ENCODE measurements at places on chromosomes 3 and 15.

GRCh38 chr15:81229586-81229985 is 32.9 kb downstream of the IL16 start:
- no peak for DNase-seq

DNA sequence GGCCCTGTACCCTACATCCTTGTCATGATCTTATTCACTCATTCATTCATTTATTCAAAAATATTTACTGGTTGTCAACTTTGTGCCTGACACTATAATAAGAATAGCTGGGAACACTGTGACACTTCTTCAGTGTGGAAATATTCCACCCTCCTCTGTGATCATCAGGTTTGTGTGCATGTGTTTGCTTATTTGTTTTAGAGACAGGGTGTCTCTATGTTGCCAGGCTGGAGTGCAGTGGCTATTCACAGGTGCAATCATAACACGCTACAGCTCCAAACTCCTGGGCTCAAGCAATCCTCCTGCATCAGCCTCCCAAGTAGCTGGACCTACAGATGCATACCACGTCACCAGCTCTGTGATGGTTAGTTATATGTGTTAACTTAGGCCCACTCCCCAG is 50.0 kb upstream of the PLCL2 start:
- DNase-seq = no peak

DNA sequence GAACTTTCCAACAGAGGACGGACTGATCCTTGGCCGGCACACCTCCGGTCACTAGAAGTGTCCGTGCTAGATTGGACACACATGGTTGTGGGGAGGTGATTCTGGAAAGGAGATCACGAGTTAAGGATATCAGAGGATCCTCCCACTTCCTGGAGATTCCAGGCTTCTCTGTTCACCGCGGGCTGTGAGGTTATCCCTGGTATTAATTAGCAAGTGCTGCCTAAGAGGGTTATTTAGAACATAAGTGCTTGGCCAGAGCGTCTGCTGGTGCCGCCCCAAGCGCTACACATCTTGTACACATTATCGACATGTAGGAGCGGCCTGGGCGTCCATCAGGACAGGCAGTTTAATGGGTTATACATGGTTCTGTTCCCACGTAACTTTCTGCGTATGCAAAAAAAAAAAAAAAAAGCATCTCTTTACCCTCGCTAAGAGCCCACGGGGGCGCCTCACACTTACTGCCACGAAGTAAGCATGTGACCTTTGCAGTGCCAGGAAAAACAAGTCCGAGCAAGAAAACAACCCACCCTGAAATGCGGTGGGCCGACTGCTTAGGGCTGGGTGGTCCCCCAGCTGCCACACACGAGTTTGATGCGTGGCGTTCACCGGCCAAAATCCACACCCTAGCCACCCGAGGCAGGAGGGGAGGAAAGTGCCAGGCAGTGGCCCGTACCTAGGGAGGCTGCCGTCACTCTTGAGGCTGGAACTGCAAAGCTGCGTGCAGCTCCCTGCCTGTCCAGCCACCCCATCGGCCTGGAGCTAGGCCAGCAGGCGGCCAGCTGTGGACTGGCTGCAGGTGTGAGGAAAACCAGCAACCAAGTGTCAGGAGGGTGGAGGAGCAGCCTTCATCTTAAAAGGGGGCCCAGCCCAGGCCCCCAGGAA is 78.0 kb downstream of the CPN2 start:
- DNase-seq = no peak

GRCh38 chr15:67109141-67110034 is 44.0 kb downstream of the SMAD3 start:
- DNase-seq = no peak

DNA sequence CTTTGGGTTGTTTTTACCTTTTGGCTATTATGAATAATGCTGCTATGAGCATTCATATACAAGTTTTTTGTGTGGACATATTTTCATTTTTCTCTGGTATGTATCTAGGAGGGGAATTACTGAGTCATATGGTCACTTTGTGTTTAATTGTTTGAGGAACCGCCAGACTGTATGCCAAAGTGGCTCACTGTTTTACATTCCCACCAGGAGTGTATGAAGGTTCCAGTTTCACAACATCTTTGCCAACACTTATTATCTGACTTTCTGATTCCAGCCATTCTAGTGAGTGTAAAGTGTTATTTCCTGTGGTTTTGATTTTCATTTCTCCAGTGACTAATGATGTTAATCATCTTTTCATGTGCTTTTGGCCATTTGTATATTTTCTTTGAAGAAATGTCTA is 51.8 kb downstream of the CMTM7 start:
- DNase-seq = no peak

GRCh38 chr3:142279965-142280590 is 54.7 kb upstream of the GK5 start:
- peak; percentile 20 for DNase-seq

- no peak for DNase-seq
These were observed 17.6 kb downstream of the ACAD11 start for GRCh38 chr3:132641837-132642538.

DNA sequence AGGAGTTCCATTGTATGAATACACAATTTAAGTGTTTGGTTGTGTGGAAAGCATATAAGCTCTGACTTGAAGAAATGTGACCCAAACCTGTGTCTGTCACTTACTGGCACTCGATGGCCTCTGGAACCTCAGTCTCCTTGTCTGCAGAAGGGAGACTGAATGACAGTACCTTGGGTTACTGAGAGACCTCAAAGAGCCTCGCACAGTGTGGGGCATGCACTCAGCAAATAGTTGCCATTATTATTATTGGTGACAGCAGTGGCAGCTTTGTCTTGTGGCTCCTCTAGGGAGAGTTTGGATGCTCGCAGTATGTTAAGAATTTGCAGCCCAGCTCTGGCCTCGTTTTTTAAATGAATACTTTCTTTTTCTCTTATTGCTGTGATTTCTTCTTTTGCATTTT is 43.4 kb downstream of the EEFSEC start:
- DNase-seq = no peak

- no peak for DNase-seq
These were observed 45.4 kb upstream of the DLG1 start for GRCh38 chr3:197343656-197344408.

DNA sequence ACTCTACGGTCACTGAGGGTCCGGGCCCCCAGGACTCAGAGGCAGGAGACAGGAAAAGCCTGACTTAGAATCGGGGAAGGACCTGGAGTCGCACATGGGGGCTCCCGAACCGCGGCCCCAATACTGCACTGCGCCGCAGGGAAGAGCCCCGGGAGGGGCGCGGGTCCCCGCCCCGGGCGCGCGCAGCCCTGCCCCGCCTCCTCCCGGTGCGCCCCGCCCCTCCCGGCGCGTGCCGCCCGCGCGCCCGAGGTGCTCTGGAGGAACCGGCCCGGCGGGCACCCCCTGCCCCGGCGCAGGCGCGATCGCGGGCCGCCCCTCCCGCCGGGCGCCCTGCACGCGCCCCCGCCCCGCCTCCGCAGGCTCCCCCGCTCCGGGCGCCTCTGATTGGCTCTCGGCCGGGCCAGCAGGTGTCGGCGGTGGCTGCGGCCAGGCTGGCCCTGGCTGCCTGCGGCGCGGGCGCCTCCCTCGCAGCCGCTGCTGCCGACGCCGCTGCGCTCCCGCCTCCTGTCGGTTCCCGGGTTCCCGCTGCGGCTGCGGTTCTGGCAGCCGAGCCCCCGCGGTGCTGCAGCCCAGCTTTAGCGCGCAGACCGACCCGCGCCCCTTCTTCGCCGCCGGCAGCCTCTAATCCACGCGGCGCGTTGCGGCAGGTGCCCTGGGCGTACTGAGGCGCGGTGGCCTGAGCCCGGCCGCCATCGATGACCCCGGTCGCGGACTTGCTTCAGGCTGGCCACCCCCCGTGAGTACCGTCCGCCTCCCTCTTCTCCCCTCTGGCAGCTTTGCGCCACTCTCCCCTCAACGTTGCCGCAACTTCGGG is at the start of gene MYRIP:
MYRIP (plus strand) TSS at position 429 of the 814 bp plus-strand sequence. CDS start 91,208 bp downstream, outside the sequence.
- no peak for DNase-seq

DNA sequence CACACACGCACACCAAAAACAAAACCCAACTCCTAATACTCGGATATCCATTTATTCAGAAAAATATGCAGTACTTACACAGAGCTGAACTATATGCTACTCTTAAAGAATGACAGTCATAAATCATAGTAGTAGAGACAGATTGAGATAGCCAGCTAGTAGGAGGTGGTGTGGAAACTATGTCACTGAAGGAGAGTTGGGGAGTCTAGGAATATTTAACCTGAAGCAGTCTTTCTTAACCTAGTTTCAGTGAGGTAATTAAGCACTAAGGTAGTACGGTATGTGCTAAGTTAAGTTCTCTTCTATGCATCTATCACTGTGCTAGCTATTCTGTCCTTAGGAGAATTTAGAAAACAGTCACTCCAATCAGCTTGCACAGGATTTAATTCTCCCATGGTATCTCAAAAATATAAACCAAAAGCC is 54.2 kb downstream of the ANKRD28 start:
- no peak for DNase-seq

GRCh38 chr3:69861556-69861955 is 122.3 kb downstream of the MITF start:
- DNase-seq = no peak

DNA sequence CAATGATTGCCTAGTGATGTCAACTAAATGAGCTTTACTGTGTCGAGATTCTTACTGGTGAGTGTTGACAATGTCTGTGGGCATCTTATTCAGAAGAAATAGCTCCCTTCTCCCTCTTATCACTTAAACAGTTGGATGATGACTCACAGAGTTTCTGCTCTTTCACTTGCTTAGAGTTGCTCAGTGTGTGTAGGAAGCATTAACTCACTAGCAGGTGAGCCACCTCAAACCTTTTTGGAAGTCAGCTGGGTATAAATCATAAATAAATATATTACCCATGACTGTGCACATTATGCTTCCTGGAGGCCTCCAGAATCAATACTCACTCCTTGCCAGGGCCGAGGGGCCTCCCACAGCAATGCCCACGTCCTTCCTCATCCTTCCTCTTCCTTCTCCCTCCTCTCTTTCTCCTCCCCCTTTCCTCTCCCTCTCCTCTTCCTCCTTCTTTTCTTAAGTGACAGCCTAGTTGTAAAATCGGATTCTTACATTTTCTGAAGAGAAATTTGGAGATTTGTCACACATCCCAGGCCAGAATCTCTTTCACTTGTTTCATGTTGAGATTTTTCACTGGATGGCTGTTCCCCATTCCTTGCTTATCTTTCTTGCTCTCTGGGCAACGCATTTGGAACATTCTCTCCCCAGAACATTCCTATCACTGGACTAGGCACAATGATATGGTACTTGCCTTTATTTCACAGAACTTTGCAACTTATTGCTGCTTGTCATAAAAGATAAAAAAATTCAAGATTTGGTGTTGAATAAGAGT is 17.5 kb downstream of the SHC4 start:
- DNase-seq = no peak

- no peak for DNase-seq
These were observed 25.1 kb downstream of the C3orf18 start for GRCh38 chr3:50542177-50543034.

DNA sequence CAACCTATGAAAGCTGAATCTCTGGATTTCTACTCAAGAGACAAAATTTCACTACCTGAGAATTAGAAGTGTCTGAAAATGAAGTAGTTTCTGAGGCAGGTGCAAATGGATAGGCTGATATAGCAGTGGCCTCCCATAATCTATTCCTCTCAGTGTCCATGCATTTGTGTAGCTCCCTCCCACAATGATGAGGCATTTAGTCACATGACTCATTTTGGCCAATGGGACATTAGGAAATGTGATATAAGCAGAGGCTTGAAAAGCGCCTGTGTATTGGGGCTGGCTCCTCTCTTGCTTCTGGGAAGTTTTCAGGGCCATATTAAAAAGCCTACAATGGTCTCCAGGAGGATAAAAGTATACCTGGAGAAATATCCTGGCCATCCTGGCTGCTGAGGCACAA is 79.7 kb upstream of the MRPL3 start:
- DNase-seq = no peak

DNA sequence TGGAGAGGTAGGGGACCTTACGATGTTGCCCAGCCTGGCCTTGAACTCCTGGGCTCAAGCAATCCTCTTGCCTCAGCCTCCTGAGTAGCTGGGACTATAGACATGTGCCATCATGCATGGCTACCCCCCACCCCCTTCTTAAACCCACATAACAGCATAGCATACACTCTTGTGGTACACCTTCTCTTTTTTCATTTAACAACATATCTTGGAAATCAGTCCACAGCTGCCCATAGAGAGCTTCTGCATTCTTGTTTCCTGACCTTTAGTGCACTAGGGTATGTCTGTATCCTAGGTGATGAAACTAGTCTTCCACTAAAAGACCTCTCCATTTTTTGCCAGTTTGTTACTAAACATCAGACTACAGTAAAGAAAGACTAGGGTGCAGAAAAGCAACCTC is 33.0 kb downstream of the SLC28A1 start:
- no peak for DNase-seq

GRCh38 chr15:98549741-98550140 is 98.6 kb upstream of the IGF1R start:
- DNase-seq = no peak

- no peak for DNase-seq
These were observed 8.5 kb downstream of the CGNL1 start for GRCh38 chr15:57384816-57385215.

- no peak for DNase-seq
These were observed 389.0 kb downstream of the LSAMP start for GRCh38 chr3:116056280-116056679.

- DNase-seq = no peak
These were observed 32.2 kb upstream of the BCL6 start for GRCh38 chr3:187777331-187777941.

GRCh38 chr15:74809956-74810355 is 2.7 kb upstream of the LMAN1L start:
- DNase-seq = no peak

- no peak for DNase-seq
These were observed 96.7 kb downstream of the KBTBD8 start for GRCh38 chr3:67094774-67095173.

DNA sequence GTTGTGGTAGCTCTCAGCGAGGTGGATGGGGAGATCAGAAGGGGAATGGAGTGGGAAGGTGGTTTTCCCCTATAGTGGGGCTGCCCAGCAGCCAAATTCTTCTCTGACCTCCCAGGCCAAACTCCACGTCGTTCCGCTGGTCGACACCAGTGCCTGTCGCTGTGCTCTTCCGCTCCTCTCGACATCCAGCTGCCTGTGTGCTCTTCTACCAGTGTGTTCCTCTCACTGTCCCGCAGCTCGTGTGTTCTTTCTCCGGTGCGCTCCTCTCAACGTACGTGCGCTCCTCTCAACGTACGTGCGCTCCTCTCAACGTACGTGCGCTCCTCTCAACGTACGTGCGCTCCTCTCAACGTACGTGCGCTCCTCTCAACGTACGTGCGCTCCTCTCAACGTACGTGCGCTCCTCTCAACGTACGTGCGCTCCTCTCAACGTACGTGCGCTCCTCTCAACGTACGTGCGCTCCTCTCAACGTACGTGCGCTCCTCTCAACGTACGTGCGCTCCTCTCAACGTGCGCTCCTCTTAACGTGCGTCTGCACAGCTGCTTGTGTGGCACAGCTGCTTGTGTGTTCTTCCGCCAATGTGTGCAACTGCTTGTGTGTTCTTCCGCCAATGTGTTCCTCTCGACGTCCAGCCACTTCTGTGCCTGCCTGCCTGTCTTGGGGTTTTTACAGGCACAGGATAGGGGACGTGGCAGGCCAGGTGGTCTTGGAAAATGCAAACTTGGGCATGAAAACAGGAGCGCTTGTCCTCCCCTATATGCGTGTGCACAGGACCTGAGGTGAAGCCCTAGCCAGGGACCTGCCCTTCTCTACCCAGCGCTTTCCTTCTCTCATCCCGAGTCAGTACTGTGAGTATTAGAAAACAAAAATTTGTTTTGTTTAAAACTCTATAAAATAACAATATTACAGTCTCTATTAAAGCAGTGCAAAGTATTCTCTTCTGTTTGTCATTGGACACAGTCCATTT is 991.1 kb downstream of the GBE1 start:
- no peak for DNase-seq
